ENCODE measurements at places on chromosomes 1 and 21. TPM values are rescaled to one million over a fixed set of nuclear protein-coding genes. Genes with fewer than 3 reads are reported as not detected.

Gene S100A2
- not detected for total RNA-seq

Gene HPCAL4
- 1.5 TPM for total RNA-seq

Gene KPRP
- not detected for total RNA-seq

Gene RGS18
- total RNA-seq, result 3.6 TPM

Gene SYCP1
- total RNA-seq, result not detected

GRCh38 chr1:2311184-2312032 is 79.9 kb downstream of the MORN1 start:
- DNase-seq, result peak; percentile 91

GRCh38 chr21:37562920-37563640 is 196.5 kb downstream of the DYRK1A start:
- no peak for DNase-seq

GRCh38 chr21:41610042-41610839 is 102.3 kb upstream of the TMPRSS2 start:
- DNase-seq, result peak; percentile 78

- peak; percentile 77 for DNase-seq
Observed at GRCh38 chr1:221712198-221712684, 29.6 kb downstream of the DUSP10 start.

GRCh38 chr1:33501309-33501708 is 28.9 kb downstream of the ZSCAN20 start:
- no peak for DNase-seq

DNA sequence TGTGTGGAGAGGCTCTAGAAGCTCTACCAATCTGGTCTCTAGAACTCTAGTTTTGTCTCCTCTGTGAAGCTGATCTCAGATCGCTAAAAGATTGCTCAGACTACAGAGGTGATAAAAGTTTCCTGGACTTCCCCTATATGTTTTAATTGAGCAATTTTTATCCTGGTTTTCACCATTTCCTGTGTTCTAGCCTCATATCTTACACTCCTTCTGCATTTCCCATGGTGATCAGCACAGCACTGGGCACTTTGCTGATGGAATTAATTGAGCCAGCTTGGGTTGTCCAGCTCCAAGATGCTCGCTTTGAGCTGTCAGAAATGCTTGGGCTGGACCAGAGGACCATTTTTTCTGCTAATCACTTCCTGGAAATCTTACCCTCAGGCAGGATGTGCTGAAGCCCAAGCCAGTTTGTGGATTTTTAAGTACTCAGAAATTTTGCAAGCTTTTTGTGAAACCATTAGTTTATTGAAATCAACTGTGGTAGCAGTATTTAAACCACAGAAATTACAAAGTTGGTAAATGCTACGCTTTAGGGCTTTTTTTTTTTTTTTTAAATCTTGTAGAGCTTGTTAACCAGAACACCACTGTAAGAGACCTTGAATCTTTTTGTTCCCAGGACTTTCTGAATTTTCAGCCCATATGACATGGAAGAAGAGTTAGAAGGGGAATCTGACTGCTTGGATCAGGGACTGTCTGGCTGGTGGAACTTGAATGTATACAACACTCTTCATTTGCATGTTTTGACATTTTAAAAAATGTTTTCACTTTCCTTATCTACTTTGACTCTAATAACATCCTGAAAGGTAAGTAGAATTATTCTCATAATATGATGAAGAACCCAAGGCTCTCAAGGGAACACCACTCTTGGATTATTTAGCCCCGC is 28.4 kb downstream of the CD48 start:
- no peak for DNase-seq

- no peak for DNase-seq
Observed at GRCh38 chr21:17436626-17437111, 76.2 kb upstream of the CXADR start.

DNA sequence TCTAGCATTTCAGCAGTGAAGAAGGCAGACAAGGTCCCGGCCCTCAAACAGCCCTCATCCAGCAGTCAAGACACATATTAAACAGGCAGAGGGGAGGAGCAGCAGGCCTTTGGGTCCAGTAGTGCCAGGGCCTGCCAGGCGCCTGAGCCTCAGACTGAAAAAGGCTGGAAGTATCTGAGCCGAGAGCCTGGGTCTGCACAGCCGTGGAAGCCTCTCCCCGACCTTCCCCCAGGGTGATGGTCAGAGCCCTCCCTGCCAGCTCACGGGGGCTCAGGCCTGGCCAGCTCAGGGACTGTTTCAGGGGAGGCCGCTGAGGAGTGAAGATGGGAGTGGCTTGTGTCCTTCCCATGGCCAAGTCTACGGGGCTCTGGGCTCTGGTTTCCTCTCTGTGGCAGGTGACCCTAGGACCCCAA is 565.2 kb downstream of the PTPRU start:
- DNase-seq, result peak; percentile 16

DNA sequence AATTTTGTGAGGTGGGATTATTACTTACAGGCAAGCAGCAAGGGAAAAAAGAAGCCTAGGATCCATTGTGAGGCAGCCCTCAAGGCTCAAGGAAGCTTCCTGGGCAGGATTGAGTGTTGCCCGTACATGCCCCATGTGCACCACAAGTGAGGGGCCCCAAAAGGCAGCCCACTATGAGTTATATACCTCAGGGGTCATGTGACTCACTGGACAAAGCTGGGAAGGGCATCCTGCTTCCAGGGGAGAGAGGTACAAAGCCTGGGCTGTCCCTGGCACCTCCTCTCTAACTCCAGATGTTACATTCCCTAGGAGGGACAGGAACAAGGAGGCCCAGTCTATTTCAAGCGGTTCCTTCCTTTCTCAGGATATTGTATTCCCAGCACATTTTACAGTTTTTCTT is 34.0 kb upstream of the CD1D start:
- DNase-seq, result no peak

DNA sequence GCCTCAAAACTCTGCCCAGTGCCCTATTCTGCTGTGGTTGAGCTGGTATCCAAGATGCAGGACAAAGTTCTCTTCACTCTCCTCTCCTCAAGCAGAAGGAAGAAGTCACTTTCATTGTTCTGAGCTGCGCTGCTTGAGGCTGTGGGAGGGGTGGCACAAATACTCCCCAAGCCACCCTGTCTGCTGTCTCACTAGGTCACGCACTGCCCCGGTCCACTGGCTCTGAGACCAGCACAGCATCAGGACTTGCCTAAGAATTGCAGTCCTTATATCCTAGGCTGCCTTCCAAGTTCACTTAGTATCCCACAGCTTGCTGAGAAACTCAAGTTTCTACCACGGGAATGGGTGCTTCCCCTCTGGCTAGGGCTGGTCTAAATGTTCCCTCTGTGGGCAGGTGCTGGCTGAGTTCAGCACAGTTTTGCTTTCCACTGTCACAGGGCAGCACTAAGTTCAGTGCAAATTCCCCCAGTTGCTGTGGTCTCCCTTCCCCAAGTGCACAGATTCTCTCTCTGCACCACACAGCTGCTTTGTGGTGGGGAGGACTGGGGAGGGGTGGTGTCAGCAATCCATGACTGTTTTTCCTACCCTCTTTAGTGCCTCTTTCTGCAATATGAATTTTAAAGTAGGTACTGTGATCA is 32.4 kb downstream of the SLC9C2 start:
- no peak for DNase-seq

DNA sequence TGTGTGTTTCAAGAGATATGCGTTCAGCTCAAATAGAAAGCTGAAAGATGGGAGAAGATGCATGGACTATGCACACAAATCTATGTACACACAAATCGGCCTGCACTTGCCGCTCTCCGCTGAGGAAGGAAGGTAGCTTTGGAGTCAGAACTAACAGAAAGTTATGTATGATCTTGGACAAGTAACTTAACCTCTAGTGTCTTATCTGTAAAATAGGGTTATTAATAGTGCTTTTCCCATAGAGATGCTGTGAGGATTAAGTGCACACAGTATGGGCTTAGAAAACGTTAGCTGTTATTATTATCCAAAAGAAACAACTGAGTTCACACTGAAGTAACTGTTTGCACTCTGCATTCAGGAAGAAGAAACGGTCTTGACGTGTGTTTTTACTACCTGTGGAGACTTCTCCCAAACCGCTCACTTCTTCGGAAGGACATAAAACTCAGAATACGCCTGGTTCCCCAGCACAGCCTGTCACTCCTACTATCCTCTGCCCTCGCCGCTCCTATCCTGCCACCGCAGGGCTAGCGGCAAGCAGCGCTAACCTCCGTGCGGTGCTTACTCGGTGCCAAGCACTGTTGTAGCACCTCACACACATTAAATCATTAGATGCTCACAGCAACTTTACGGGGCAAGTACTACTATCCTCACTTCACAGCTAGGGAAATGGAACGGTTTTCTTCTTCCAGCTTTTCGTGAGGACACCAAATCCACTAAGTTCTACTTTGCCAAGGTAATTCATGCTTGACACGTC is 1.3 kb downstream of the TGFBR3 start:
- peak; percentile 56 for DNase-seq

GRCh38 chr1:17184822-17185484 is 20.0 kb upstream of the PADI1 start:
- no peak for DNase-seq

GRCh38 chr1:171298696-171299095 is 15.3 kb upstream of the FMO4 start:
- no peak for DNase-seq

DNA sequence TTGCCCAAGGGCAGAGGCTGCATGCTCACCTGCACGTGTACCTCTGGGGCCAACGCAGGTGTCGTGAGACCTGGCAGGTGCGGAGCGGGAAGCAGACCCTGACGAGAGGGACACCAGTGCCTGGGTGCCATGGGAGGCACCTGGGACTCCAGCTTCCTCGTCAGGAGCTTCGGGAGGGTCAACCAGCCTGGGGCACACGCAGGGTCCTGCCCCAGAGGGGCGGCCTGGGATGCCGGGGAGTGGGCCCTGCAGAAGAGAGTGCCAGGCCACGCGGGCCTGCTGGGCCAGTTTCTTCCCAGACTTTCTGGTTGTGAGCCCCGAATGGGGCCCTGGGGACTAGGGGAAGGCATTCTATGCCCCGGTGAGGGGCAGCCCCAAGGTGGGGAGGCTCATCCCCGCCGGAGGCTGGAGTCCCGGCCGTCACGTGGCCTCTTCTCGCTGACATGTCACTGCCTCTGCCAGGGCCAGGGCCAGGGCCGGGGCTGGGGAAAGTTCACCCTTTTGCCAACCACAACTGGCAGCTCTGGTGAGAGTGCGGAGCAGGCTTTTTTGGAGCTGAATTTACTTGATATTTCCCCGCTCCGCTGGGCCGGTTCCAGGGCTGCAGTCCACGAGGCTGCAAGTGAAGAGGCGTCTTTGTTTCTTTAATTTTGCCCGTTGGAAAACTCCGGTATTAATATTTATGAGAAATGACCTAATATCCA is 38.5 kb upstream of the ACTRT2 start:
- no peak for DNase-seq

GRCh38 chr1:20476265-20477038 is 9.6 kb downstream of the CAMK2N1 start:
- DNase-seq, result peak; percentile 67

DNA sequence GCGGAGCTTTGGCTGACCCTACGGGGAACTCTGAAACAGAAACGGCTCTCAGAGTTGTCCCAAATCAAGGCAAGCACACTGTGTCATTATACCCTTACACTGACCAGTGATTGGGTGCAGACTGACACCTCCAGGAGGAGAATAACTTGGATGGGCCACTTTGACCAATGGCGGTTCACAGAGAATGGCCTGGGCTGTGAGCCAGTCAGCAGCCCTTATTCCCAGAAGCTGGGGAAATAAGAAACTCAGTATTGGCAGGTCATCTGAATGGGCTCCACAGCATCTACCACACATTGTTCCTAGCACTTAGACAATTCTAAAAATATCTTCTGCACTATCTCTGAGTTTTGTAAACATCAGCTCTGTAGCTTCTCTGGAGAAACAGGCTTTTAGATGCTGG is 265.2 kb downstream of the ADGRL2 start:
- DNase-seq, result no peak

- DNase-seq, result peak; percentile 59
Observed at GRCh38 chr1:21815724-21816321, 3.8 kb downstream of the LDLRAD2 start.

DNA sequence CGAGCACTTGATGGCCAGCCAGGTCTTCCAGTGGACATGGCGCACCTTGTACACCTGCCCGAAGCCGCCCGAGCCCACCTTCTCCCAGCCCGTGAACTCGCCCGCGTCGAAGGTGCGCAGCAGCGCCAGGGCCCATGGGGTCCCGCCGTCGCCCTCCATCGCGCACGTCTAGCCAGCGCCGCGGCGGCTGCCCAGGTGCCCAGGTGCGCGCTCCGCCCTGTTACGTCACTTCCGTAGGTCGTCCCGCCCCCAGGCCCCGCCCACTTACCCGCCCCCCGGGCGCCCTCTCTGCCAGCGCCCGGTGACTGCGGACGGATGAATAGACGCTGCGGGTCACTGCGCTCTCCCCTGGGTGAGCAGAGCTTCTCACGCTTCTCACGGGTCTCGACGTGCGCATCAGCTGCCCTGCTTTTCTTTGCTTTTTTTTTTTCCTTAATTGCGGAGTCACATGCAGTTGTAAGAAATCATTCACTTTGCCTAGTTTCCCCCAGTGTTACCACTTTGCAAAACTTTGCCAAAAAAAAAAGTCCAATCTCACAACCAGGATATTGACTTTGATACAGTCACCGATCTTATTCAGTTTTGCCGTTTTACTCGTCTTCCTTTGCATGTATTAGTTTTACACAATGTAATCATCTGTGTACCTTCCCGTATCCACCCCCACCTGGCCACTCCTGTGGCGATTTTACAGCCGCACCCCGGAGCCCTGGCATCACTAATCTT is at the start of gene RIPK4:
Gene RIPK4 (minus strand): TSS at position 170 of the 723 bp plus-strand sequence. CDS start 11 bp downstream, at position 159.
- DNase-seq, result peak; percentile 92

DNA sequence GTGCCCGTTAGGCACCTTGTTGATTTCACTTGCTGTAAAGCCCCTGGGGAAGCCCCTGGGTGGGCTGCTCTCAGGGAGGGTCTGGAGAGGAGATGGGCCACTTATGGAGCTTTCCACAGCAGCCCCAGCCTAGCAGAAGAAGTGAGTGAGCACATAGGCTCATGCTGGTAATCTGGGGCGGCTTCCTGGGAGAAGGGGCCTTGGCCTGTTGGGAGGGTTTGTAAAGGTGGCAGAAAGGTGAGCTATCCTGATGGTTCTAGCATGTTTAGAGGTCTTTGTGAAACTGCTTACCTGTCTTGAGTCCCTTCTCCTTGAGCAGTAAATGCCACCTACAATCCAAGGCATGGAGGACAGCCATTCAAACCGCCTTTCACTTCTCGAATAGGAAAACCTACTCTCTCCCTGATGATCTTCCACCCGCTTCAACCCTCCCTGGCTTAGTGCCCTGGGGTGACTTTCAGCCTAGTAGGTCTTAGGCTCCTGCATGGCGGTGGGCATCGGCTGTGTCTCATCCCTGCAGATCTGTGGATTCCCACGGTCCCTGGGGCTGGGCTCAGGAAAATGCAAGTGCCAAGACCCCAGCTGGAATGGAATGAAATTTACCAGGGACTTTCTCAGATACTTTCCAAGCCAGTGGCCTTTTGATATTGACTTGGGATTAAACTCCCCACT is 87.6 kb upstream of the SELENON start:
- no peak for DNase-seq

All from stomach (tissue), 19 donors.